ENCODE measurements at places on chromosomes 3 and 15.

DNA sequence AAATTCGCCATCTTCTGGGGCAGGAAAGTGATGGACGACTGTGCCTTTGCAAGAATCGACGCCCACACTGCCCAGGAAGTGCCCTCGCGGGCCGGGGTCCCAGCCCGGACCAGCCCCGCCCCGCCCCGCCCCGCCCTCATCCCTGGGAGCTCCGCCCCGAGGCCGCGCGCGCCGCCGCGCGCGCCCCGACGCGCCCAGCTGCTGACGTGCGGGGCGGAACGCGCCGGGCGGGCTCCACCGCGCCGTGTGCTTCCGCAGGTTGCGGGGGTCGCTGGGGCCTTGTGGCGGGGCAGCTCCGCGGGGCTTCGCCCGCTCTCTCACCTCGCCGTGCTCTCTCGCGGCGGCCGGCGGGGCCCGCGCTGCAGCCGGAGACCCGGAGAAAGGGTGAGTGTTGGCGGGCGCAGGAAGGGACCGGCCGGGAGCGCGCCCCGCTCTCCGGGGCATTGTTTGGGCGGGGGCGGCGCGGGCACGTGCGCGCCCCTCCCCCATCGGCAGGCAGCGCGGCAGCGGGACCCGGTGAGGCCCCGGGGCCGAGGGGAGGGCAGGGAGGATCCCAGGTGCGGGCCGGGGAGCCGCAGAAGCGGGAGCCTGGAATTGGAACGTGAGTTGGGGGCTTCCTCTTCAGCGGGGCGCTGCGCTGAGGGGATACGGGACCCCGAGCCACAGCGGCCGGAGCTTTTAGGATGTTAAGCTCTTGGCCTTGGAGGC, at the start of gene YEATS2:
TSS of gene YEATS2 (plus strand) at position 188 of the 708 bp plus-strand sequence. CDS start 17,366 bp downstream, outside the sequence.
- DNase-seq, result peak; percentile 82

- no peak for DNase-seq
Measured at GRCh38 chr3:53716998-53717397, 129.2 kb downstream of the CHDH start.

DNA sequence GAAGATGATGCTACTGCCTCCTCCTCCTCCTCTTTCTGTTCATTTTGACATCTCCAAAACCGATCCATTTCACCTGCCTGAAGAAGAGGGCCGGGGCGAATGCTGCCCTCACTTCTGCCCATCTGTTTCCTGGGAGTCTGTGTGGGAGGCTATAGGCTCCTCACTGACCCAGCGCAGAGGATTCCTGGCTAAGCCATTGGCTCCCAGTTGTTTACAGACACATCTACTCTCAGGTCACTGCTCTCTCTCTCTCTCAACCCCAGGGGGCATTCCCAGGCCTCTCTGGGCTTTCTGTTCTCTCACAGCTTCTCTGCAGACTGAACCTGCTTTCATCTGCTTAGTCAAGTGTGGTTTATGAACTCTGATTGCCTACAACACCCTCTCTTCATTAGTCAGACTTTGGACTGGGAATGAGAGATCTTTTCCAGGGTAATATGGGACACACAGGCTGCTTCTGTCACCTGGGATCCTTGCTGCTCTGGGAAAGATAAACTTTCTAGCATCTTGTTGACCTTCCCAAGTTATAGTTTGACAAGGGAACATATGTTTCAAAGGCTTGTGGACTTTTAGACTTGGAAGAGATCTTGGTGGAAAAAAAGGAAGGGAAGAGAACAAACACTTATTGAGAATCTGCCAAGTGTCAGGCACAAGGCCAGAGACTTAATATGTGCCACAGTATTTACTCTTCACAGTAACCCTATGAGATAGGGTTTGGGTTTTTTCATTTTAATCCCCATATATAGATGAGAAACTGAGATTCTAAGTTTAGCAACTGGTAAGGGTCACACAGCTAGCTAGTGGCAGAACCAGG, 30.2 kb upstream of the USP3 start:
- DNase-seq, result no peak

DNA sequence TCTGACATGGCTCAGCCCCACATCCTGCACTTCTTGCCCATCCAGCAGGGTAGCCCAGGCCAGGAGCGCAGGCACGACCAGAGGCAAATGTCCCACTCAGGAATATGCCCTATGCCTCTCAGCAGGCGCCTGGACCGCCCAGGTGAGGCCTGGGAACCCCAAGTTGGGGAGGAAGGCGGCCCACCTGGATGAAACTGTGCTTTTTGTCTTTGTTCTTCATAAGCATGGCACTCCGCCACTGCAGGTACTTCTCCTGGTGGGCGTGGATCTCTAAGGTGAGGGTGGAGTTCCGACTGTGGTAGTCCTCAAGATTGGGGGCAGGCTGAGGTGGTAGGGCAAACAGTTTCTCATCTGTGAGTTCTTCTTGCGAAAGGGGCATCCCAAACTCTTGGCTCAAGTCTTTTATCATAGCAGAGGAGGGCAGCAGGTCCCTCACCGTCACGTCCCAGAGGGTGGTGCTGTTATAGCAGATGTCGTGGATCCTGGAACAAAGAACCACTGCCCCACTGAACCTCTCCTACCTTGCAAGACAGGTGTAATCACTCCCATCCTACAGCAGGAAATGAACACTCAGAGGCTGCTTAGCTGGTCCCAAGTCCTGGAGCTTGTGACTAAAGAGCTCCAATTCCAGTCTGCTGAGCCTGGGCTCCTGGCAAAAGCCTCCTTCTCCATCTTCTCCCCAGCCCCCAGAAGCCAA, 53.2 kb downstream of the ACAD9 start:
- no peak for DNase-seq

- DNase-seq, result no peak
Measured at GRCh38 chr15:101539492-101539891, 50.0 kb upstream of the PCSK6 start.

- DNase-seq, result no peak
Measured at GRCh38 chr3:115666920-115667737, 43.8 kb downstream of the GAP43 start.

- DNase-seq, result no peak
Measured at GRCh38 chr15:59419170-59419569, 18.8 kb upstream of the FAM81A start.

DNA sequence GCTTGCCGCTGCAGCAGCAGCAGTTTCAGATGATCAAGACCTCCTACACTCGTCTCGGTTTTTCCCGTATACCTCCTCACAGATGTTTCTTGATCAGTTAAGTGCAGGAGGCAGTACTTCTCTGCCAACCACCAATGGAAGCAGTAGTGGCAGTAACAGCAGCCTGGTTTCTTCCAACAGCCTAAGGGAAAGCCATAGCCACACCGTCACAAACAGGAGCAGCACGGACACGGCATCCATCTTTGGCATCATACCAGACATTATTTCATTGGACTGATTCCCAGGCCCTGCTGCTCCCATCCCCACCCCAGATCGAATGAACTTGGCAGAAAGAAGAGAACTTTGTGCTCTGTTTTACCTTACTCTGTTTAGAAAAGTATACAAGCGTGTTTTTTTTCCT, 17.6 kb downstream of the CALML4 start:
- no peak for DNase-seq

- no peak for DNase-seq
Measured at GRCh38 chr15:93865586-93865985, 365.8 kb upstream of the MCTP2 start.

GRCh38 chr15:100500226-100500990, 28.3 kb downstream of the CERS3 start:
- no peak for DNase-seq

GRCh38 chr3:120451806-120452205, 1.0 kb upstream of the FSTL1 start:
- no peak for DNase-seq

DNA sequence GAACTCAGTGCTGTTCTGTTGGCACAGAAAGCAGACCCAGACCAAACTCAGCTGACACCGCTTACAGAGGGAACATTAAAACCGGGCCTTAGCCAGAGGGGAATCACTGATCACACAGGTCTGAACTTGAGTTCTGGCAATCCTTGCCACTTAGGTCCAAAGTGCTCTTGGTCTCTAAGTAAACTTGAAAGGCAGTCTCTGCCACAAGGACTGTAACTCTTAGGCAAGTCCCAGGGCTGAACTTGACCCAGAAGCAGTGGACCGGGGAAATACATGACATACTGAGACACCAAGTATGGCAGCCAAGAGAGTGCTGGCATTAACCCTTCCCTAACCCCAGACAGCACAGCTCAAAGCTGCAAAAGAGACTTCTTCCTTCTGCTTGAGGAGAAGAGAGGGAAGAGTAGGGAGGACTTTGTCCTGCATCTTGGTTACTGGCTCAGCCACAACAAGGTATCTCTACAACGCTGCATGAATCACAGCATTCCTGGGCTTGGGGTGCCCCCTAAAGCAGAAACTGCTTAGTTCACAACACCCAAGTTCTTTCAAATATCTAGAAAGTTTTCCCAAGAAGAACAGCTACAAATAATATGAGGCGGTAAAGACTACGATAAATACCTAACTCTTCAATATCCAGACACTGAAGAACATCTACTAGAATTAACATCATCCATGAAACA, 32.5 kb downstream of the NAALADL2 start:
- DNase-seq, result no peak

DNA sequence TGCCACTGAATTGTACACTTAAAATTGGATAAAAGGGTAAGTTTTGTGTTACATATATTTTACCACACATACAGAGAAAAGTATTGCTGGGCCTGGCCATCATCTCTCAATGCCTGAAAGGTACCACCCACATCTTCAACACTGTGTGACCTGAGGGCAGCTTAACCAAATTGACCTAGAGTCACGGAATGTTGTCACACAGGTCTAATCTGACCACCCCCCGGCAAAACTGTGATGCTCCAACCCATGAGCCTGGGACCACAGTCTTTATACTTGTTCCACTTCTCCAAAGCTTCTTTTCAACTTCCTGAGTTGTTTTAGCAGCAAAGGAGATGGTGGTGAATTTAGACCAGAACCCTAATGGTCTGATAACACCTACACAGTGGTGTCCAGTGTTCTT, 210.3 kb upstream of the TPM1 start:
- DNase-seq, result no peak

DNA sequence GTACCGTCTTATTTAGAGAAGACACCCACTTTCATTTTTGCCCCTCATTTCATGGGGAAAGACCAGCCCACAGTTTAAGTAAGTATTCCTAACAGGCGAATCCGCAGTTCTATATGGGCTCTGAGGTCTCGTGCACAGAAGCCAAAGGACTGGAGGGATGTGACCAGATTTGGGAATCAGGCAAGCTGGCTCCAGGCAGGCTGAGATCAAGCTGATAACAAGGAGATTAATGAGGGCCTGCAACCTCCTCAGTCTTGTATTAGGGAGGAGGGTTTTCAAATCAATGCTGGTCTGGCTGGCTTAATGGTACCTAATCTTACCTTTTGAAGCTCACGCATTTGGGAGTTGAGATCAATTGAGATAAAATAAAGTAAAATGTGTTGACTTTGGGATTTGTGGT, 15.3 kb downstream of the ST8SIA2 start:
- no peak for DNase-seq

- no peak for DNase-seq
Measured at GRCh38 chr15:91892436-91892835, 38.9 kb downstream of the SLCO3A1 start.

- DNase-seq, result peak; percentile 76
Measured at GRCh38 chr3:149273096-149273751, 51.6 kb upstream of the CP start.

GRCh38 chr3:129688271-129688895, 81.9 kb upstream of the PLXND1 start:
- DNase-seq, result no peak

GRCh38 chr3:151766454-151766853, 32.7 kb downstream of the AADACL2 start:
- no peak for DNase-seq

DNA sequence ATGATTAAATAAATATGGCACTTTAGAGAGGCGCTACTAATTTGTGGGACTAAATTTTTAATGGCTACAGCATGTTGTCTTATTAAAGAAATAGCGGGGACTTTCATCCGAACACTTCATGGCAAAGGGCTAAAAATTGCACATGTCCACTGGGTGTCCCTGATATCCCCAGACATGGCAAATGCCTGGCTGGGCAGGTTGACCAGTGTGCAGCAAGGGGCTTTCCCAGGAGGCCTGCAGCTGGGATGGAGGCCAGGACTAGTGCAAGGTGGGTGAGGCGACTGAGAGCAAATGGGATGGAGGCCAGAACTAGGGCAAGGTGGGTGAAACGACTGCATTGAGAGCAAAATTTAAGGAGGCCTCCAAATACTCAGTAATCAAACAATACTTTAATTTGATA, 167.4 kb upstream of the SMAD3 start:
- DNase-seq, result no peak

DNA sequence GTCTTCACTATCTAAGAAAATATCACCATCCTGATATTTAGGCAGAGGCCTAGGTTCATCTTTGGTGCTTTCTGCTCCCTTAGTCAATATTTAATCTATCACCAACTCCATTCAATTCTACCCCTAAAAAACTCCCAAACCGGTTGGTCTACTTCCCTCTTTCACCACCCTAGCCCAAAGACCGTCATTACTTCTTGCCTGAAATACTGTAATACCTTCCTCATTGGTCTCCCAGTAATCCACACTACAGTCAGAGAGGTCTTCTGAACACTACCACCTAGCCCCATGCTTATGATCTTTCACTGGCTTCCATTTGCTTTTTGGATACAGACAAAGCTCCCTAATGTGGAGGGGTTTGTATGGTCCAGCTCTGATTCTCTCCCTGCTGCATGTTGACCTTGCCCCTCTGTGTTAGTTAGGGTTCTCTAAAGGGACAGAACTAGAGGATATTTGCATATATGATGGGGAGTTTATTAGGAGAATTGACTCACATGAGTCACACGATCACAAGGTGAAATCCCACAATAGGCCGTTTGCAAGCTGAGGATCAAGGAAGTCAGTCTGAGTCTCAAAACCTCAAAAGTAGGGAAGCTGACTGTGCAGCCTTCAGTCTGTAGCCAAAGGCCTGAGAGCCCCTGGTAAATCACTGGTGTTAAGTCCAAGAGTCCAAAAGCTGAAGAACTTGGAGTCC, 36.4 kb upstream of the ATP2C1 start:
- DNase-seq, result no peak

DNA sequence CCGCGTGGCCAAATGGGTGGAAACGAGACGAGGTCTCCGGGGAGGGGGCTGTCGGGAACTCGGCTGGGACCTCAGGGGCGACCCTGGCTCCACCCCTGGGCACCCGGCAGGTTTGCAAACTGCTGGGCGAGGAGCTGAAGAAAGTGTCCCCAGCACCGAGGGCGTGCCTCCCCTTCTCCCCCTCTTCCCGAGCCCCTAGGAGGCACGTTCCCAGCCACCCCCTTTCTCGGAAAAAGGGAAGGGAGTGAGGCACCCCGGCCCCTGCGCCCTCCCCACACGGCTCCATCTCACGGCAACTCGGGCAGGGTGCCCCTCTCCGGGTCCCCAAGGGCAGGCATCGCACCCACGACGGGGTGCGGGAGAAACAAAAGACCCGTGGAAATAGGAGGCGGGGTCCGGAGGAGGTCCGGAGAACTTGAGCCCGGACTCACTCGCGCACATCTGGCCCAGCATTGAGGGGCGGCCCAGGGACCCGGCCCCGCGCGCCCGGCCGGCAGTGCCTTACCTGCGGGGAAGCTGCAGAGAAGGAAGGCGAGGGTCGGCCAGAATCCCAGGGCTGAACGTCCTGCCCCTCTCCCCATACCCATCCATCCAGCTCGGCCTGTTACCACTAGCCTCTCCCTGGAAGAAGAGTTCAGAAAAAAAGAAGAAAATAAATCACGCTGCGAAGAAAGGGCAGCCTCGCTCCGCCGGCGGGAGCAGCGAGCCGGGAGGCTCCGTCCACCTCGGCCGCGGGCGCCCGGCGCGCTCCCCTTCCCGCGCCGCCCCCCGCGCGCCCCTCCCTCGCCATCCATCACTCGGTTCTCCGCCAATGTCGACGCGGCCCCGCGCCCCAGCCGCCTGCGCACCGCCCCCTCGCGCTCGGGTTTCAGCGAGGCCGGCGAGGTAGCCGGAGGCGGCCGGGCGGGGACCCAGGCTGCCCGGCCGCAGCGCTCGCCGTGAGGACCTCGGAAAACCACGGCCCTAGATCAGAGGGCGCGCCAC, 16.3 kb downstream of the RGMA start:
- DNase-seq, result no peak
